NCI-H1417 (cell line): ENCODE measurements at places on chromosomes 7 and 10.

- no peak for DNase-seq
Measured at GRCh38 chr10:33087922-33088321, 129.9 kb upstream of the ITGB1 start.

GRCh38 chr10:110134917-110135316 is 72.5 kb upstream of the MXI1 start:
- DNase-seq: no peak

DNA sequence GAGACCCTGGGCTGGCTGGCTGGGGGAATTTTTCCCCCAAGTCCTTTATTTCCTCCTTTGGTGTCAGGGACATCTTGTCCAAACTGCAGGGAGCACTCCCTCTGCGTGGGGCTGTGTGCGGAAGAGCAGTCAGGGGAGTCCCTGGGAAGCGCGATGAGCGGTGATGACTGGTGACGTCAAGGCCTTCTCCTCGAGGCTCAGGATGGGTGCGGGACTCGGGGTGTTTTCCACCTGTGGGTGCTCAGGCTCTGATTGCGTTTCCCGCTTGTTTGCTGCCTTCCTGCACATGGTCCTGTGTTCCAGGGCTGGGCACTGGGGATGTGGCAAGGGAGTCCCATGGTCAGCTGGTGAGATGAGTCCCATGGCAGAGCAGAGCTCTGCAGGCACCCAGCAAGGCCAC is 101.2 kb downstream of the DOCK1 start:
- DNase-seq: no peak

DNA sequence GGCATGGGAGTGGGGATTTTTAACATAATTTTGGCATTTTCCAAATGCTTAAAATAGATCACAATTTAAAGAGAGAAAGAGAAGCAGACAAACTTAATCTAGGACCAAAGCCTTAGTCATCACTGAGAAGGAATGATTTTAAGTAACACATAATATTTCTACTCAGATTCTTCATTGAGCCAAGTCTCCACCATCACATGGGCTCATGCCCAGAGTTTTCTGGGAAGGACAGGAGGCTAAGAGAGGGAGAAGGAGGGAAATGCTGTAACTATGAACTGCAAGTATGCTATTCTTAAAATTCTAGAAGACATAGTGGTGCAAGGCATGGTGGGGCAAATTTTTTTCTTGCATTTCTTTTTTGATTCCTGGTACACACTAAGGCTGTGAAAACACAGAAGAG is 23.8 kb upstream of the UBE2D1 start:
- no peak for DNase-seq
